ENCODE measurements at places on chromosomes 7 and 10.

- no peak for DNase-seq
Observed at GRCh38 chr7:140506788-140507464, 27.6 kb upstream of the MKRN1 start.

GRCh38 chr7:21429786-21430574, 2.1 kb downstream of the SP4 start:
- no peak for DNase-seq

DNA sequence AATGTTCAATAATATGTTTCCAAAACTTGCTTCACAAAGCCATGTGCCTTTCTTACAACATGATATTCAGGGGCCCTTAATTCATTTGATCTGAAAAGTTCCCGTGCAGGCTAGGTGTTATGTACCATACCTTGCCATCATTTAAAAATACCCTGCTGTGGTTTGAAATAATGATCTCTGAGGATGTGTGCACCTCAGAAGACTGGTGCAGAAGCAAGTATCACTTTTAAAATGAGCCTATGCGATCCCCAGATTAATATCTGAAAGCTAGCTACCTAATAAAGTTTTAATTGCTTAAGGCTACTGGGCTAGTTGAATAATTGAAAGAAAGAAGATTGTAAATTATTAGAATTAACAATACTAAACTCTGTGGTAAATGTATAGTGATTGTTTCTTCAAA, 262.4 kb downstream of the CDK14 start:
- DNase-seq = no peak

DNA sequence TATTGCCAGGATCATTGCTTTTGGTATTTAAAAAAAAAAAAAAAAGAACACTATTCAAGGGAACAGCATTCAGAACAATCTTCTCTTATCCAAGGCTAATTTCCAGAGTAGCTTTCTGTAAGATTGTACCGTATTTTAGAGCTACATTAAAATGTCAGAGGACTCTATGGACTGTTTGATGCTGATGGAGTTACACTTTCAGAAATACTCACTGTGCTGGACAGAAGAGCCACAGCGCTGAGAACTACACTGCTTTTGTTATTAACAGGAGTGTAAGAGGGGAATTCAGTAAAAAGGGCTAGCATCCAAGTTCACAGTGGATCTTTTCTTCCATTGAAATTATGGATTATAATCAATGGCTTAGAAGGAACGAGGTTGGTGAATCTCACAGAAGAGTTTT, 247.7 kb downstream of the AHR start:
- no peak for DNase-seq

All from activated T-helper 1 cell treated with anti-CD3 and anti-CD28 coated beads, Interleukin-2, amount 50 U/mL, for 16 hours (primary cell).